ENCODE measurements at places on chromosomes 3 and 15. TPM values are rescaled to one million over a fixed set of nuclear protein-coding genes. Genes with fewer than 3 reads are reported as not detected.

The ASB14 gene
- not detected for total RNA-seq

The ZNF80 gene
- total RNA-seq, result not detected

The CCDC33 gene
- total RNA-seq, result not detected

The GOLGA8S gene
- 0.68 TPM for total RNA-seq

The DUOX1 gene
- 9.2 TPM for total RNA-seq
